Stimulated activated CD8-positive, alpha-beta memory T cell treated with anti-CD3 and anti-CD28 coated beads, Interleukin-15, amount 100 ng/mL, for 24 hours (primary cell): ENCODE measurements at places on chromosomes 1 and 21.

GRCh38 chr1:91314643-91315042, 90.0 kb downstream of the HFM1 start:
- DNase-seq: no peak

DNA sequence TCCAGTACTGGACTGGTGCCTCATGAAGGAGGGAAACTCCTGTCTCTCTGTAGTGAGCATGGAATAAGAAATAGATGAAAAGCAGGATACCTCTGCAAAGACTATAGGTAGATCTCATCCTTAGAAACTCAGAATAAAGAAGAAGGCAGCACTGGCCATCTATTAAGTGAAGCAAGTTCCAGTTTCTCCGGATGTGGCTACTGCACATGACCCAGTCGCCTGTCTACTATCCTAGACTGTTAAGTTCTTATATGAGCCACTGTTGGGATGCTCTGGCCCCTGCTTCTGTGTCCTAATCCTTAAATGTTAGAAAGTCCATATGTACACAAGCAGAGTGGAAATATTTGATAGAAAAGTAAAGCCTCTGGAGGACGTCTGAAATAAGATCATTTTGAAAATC, 2.2 kb downstream of the FASLG start:
- no peak for DNase-seq

- DNase-seq: no peak
Measured at GRCh38 chr1:235746245-235746644, 96.7 kb upstream of the GNG4 start.

- DNase-seq: no peak
Measured at GRCh38 chr1:219119839-219120238, 53.8 kb upstream of the LYPLAL1 start.

DNA sequence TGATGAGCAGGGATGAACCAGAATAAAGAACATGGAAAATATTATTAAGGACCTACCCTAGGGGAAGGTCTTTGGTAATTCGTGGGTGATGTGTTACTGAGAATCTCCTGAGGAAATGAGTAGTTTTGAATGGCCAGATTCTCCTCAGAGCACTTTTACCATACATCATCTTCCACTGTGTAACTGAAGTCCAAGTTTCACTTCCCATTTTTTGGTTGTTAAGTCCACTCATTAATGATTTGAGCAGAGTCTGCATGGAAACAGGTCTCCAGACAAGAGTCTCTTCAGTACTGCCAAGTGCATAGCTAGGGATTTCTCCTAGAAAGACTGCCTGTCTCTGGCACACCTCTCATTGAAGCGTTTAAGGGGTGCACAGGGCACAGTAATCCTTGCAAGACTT, 48.7 kb upstream of the PCP4 start:
- DNase-seq: no peak

DNA sequence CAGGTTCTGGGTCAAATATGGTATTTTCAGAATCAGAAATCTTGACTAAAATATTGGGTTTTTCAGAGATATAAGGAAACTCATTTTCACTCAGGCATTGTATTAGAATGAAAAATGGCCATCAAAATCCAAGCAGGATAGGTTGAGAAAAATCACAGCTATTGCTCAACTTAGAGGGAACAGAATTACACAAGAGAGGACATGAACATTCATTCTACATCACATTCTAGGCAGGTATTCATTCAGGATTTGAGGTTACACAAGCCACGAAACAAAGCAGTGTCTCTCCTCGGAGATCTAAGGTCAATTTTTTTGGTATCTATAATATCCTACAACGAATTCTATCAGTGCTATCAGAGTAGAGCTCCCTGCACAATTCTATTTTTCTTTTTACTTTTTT, 163.6 kb upstream of the HP1BP3 start:
- DNase-seq: no peak

GRCh38 chr21:39094087-39094780, 89.0 kb downstream of the PSMG1 start:
- no peak for DNase-seq

- DNase-seq: no peak
Measured at GRCh38 chr1:235995511-235995910, 69.4 kb downstream of the NID1 start.

GRCh38 chr1:28756846-28757245, 20.1 kb downstream of the YTHDF2 start:
- no peak for DNase-seq

DNA sequence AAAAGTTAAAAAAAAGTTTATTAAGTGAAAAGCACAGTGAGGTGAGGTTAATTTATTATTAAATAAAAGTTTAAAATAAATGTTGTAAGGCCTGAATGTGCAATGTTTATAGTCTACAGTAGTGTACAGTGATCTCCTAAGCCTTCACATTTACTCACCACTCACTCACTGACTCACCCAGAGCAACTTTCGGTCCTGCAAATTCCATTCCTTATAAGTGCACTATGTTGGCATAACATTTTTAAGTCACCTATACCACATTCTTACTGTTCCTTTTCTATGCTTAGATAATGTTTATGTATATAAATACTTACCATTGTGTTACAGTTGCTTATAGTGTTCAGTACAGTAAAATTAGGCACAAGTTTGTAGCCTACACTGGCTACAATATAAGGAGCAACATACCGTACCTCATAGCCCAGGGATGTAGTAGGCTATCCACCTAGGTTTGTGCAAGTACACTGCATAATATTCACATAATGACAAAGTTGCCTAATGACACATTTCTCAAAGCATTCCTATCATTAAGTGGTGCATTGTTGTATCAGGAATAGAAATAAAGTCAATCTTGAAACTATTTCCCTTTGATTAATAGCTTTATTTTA, 426.5 kb upstream of the BRINP3 start:
- no peak for DNase-seq

DNA sequence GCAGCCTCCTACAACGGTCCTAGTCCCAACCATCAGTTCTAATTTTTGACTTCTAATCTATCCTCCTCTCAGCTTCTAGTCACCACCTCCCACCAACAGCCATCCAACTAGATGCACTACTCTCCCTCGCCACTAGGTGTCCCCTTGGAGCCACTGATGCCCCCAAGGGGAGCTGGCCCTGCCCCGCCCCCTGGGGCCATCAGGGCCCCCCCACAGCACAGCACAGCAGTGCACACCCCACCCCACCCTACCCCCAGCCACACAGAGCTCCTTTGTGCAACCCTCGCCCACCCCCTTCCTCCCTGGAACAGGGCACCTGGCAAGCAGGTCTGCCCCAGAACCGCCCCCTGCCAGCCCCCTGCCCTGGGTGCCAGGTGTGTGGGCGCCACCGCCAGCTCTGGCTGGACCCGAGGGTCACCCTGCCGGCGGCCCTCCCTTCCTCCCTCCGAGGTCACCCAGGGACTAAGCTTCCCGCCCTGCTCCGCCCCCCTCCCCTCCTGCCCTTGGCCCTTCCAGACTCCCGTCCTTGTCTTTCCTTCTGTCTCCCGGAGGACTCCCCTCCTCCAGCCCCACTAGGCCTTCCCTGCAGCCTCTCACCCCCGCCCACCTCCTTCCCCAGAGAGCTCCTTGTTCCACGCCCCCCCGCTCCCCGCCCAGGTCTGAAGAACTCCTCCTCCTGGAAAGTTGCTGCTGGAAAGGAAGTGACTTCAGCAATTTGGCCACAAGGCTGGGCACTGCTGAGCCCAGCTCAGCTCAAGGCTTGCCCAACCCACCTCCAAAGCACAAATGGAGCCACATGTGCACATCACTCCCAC, 47.0 kb downstream of the AHDC1 start:
- DNase-seq: peak; percentile 43

GRCh38 chr1:107557095-107557494, 407.9 kb downstream of the VAV3 start:
- no peak for DNase-seq

GRCh38 chr21:35352066-35352770, 303.1 kb upstream of the RUNX1 start:
- no peak for DNase-seq

DNA sequence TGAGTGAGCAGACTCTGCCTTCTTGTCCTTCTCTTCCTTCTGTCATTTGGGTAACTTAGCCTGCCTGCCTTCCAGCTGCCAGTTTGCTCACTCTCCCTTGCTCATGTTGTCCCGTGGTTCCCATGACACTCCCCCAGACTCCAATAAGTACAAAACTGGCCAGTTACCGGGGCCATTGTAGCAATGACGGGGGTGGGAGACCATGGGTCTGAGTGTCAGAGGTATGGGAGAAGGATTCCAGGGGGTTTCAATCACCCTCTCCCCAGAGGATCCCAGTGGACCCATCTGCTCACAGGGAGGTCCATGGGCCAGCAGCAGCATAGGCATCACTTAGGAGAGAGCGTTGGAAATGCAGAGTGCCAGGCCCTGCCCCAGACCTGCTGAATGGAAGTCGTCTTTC, 51.3 kb downstream of the CAPN9 start:
- no peak for DNase-seq

GRCh38 chr1:64530969-64531692, 61.2 kb downstream of the CACHD1 start:
- DNase-seq: no peak

DNA sequence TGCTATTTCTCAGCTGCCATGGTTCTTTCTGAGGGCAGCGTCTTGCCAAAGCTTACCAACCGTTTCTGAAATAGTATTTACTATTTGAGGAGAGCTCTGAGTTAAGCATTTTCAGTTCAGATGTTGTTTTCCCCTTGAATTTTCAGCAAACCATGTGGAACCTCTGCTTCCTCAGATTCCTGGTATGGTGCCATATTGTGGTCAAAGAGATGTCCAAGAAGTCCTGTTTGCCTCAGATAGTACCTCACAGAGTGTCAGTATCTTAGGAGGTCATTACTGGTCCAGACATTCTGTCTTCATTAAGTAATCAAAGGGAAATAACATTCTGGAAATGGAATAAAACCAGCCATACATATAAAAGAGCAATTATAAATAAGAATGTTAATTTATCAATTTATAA, 36.6 kb downstream of the VANGL2 start:
- DNase-seq: no peak

DNA sequence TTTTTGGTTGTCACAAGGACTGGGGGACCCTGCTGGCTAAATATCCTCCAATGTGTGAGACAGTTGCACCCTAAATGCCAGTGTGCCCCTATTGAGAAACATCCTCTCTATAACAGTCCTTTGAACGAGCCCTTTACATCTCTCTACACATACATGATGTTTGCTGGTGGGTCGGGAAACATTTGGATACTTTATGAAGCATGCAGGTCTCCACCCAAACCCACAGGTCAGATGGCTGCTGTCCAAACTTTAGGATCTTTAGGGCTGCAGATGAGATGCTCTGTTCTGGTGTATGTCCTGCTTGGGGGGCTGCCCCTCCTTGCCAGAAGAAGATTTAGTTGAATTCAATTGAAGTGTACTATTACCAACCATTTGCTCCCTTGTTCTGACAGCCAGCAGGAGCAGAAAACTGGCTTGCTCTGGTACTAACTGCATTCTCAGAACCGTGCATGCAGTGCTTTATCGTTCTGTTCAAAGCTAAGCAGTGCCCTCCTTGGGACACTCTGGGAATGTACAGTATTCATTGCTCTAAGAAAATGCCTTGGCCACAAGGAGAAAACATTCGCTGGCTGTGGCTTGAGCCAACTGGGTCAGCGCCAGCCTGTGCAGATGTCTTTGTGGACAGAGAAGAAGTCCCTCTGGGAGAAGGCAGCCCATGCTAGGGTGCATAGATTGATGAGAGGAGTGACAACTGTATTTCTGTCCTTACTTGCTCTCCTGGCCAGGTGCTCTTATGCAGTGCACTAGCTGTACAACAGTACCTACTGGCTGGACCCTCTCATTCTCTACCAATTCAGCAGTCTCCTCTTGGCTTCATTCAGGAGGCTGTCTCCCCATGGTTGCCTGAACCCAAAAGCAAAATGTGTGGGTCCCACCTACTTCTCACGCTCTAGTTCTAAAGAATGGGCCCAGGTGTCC, 61.4 kb upstream of the DIRAS3 start:
- DNase-seq: no peak

- DNase-seq: no peak
Measured at GRCh38 chr1:186842547-186842946, 13.8 kb downstream of the PLA2G4A start.

DNA sequence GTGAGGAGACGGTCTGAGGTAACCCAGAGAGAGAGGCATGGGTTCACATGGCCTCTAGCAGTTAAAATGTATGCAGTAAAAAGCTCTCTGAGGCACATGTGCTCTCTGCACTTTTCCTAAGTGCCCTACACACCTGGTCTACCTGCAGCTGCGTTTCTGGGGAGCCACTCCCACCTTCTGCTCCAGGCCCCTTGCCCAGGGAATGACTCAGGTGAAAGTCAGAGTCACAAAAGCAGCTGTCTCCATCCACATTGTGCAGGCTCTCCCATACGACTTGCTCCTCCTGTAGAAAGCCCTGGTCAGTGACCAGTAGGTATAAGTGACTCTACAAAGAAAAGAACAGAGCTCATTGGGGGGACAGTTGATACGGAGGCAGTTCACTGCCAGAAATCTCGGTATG, 8.8 kb downstream of the MINDY1 start:
- no peak for DNase-seq

DNA sequence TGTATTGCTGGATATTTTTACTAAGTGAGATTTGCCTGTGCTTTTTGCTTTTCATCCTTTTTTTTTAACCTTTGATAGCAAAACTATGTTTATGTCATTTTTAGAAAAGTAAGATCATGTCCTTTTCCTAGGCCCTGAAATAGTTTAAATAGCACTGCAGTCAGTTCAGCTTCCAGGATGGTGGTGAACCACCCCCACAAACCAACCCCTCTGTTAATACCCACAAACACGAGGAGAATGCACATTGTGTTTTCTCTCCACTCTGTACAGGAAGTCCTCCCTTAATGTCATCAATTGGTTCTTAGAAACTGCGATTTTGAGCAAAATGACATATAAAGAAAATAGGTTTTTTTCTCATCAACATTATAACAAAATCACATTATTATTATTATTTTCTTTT, 117.7 kb upstream of the DSCAM start:
- no peak for DNase-seq

- no peak for DNase-seq
Measured at GRCh38 chr1:116064616-116065015, 46.6 kb upstream of the MAB21L3 start.

DNA sequence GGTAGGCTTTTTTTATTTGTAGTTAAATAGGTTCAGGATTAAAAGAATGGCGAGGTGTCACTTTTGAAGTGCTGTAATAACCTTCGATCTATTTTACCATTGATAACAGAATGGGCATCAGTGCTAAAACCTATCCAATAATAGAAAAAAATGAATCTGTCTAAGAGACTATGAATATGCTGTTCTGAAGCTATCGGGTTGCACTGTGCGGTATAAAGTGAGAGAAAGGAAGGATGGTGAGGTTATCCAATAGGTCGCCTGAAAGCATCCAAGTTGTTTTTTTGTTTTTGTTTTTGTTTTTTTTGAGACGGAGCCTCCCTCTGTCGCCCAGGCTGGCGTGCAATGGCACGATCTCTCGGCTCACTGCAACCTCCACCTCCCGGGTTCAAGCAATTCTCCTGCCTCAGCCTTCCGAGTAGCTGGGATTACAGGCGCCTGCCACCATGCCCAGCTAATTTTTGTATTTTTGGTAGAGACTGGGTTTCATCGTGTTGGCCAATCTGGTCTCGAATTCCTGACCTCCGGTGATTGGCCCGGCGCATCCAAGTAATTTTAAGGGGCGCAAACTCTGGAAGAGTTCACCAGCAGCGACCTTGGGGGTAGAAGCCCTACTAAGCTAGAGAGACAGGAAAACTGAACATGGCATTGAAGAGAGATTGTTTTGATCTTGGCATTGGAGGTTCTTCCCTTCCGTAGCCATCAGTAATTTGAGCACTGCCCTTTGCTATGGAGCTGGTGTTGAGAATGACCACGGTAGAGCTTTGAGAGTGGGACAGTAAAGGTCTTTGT, 8.7 kb upstream of the MDM4 start:
- DNase-seq: no peak

- no peak for DNase-seq
Measured at GRCh38 chr21:20875742-20876141, 122.5 kb upstream of the NCAM2 start.
